ENCODE measurements at places on chromosomes 2 and 18. TPM values are rescaled to one million over a fixed set of nuclear protein-coding genes. Genes with fewer than 3 reads are reported as not detected.

The RNF149 gene
- total RNA-seq, result 33.3 TPM

GRCh38 chr2:88859461-88859860 is 168.0 kb downstream of the RPIA start:
- DNase-seq, result no peak

DNA sequence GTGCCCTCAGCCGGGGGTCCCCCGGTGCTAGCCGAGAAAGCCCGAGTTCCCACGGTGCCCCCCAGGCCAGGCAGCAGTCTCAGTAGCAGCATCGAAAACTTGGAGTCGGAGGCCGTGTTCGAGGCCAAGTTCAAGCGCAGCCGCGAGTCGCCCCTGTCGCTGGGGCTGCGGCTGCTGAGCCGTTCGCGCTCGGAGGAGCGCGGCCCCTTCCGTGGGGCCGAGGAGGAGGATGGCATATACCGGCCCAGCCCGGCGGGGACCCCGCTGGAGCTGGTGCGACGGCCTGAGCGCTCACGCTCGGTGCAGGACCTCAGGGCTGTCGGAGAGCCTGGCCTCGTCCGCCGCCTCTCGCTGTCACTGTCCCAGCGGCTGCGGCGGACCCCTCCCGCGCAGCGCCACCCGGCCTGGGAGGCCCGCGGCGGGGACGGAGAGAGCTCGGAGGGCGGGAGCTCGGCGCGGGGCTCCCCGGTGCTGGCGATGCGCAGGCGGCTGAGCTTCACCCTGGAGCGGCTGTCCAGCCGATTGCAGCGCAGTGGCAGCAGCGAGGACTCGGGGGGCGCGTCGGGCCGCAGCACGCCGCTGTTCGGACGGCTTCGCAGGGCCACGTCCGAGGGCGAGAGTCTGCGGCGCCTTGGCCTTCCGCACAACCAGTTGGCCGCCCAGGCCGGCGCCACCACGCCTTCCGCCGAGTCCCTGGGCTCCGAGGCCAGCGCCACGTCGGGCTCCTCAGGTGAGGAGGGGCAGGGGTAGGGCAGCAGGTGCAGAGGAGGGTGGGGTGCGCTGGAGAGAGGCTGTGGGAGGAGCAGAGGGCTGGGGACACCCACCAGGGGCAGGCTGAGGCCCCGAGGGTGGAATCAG is 14.1 kb upstream of the GMPPA start:
- DNase-seq, result peak; percentile 46

DNA sequence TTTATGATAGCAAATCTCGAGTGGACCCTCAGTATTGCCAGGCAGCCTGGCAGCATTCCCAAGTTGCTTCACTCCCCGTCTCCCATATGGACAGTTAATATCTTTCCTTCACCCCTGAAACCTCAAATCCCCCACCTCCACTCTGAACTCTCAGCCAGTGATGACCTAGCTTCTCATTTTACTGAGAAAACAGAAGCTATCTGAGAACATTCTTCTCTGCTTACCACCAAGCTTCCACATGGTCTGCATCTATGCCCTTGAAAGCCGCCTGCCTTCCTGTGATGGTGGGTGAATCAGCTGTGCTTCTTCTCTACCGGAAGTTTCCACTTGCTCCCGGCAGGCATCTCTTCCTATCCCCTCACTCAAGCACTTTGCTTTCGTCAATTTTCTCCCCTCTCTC is 529.2 kb downstream of the EPHA4 start:
- no peak for DNase-seq

DNA sequence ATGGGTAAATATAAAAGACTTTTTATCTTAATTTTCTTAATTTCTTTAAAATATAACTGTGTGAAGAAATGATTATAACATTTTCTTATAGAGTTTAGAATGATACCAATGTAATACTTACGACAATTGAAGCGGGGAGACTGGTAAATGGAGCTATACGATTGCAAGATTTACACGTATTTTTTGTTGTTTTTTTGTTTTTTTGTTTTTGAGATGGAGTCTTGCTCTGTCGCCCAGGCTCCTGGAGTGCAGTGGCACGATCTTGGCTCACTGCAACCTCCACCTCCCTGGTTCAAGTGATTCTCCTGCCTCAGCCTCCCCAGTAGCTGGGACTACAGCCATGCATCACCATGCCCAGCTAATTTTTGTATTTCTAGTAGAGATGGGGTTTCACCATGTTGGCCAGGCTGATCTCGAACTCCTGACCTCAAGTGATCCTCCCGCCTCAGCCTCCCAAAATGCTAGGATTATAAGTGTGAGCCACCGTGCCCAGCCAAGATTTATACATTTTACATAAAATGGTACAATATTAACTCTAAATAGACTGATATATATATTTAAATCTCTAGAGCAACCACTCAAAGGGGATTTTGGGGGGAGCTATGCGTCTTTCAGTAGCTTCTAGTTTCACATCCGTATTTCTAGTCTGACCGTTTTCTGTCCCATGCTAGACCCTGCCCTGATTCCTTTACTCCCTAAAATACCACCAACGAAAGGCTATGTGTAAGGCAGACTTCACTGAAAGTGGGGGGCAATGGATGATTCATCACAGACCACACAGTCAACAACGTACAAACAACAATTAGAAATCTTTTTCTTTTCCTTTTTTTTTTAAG is 28.2 kb upstream of the ATG16L1 start:
- no peak for DNase-seq

GRCh38 chr2:13676269-13676668 is 956.2 kb upstream of the LRATD1 start:
- peak; percentile 4 for DNase-seq

All from muscle of leg (tissue), 16 donors.